NCI-H187 (cell line): ENCODE measurements at places on chromosomes 6 and 20.

DNA sequence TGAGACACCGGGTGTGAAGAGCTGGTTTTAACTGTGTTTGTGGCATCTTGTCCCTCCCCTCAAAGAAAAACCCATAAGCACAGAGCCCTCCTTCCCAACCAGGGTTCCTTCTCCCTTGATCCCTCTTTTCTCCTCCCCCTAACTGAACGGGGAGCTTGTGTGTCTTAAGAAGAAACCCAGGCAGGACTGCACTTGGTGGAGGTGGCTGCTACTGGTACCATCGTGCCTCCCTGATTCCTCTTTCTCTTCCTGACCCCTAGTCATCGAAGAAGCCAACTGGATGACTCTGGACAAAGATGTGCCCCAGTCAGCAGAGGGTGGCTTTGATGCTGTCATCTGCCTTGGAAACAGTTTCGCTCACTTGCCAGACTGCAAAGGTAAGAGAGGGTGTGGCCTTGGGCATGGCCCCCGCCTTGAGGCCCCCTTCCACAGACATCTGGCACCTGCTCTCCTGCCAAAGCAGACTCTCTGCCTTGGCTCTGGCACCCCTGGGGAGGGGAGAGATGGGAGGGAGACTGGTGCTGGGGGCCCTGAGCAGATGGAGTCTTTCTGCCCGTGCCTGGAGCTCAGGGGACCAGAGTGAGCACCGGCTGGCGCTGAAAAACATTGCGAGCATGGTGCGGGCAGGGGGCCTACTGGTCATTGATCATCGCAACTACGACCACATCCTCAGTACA, 2.1 kb downstream of the GNMT start:
- DNase-seq: no peak

DNA sequence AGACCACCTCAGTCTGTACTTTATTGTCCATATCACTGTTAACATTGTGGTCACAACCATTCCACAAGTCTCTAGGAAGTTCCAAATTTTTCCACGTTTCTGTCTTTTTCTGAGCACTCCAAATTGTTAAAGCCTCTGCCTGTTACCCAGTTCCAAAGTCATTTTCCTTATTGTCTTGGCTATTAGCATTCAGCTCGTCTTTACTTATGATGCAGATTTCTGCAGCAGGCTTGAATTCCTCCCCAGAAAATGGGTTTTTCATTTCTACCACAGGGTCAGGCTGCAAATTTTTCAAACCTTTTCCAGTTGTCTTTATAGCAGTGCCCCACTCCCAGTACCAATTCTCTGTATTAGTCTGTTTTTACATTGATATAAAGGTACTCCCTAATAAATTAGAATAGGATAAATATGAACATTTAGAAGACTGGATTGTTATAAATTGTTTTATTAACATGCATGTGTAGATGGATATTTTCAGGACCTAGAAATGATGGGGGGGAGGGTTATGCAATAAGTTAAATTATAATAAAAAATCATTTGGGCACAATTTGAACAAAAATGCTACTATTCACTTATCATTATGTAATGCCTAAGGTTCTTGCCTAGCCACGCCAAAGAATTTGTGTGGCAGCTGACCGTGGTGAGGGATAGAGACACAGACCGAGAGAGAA, 595.3 kb upstream of the ADGRB3 start:
- no peak for DNase-seq

DNA sequence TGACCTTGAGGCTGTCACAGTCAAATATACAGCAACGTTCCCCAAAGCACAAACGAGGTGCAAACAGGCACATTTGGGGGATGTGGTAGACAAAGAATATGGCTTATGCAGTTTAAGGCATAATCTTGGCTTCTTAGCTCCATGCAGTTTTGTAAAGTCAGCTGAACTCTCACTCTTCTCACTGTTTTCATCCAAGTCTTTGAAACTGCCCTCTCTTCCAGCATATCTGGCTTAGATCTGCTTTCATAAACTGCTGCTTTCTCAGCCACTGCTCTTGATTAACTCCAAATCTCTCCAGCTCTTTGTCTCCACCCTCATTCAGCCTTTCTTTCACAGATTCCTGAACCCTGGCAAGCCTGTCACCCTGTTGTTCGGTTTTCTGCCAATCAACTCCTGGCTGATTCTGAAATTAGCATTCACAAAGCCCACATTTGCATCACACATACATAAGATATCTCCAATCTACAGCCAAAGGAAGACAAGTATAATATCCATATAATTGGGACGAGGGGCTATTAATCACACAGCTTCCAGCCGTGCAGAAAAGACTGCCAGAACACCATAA, 301.1 kb upstream of the RNF217 start:
- no peak for DNase-seq

DNA sequence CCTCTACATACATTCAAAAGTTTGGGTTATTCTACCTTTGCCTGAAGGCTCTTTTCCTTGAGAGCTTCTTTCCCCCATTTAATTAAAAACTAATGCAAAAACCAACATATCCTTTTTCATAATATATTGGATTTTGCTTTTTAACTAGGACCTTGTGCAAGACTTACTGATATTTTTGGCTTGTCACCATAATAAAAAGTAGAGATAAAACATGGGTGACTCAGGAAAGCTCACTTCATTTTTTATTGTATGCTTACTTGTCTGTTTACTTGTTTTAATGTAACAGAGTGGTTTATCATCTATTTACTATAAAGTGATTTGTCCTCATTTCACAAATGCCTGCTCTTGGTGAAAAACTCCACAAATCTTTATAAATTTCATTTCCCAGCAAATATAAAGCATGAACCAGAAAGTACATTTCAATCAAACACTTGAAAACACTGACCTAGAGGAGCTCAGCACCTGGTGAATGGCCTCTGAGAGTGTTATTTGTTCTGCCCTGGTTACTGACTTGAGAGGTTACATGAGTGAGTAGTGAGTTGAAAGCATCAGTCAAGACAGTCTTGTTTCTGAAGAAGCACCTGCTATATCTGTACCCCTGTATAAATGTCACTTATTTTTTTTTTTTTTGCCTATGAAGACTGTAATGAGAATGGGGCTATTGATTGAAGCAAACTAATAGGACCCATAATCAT, 20.8 kb downstream of the ADGRG6 start:
- peak; percentile 46 for DNase-seq

- DNase-seq: no peak
Measured at GRCh38 chr6:9173229-9173628, 737.9 kb upstream of the SLC35B3 start.

DNA sequence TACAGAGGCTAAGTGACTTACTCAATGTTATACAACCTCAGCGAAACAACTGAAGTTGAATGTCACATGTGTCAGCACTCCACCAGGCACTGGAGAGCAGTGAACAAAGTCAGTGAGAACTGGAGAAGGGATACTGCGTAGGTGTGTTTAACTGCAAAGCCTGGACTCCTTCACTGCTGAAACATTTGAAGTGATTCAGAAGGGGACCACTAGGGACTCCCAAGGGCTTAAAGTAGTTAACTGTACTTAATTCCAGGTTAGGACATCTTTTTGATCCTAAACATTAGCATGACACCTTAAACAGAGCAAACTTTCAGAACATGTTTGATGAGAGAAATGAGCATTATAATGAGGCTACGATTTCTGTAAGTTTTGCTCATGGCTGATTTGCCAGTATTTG, 45.0 kb upstream of the ZBTB24 start:
- no peak for DNase-seq

DNA sequence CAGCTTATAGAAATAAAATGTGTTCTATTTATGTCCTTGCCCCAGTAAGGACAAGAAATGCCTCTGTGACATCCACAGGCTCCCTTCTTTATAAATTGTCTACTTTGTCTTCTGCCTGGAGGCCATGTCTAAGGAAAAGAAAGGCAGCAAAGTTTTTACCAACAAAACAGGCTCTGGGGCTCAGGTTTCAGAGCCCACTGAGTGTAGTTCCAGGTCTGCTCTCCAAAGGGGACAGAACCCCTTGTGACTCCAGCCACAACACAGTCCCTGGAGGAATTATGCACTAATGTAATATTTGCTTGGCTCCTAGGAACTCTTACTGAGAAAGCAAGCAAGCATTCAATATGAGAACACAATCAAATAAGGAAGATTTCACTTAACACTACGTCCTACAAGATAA, 80.1 kb downstream of the PAK5 start:
- DNase-seq: no peak

DNA sequence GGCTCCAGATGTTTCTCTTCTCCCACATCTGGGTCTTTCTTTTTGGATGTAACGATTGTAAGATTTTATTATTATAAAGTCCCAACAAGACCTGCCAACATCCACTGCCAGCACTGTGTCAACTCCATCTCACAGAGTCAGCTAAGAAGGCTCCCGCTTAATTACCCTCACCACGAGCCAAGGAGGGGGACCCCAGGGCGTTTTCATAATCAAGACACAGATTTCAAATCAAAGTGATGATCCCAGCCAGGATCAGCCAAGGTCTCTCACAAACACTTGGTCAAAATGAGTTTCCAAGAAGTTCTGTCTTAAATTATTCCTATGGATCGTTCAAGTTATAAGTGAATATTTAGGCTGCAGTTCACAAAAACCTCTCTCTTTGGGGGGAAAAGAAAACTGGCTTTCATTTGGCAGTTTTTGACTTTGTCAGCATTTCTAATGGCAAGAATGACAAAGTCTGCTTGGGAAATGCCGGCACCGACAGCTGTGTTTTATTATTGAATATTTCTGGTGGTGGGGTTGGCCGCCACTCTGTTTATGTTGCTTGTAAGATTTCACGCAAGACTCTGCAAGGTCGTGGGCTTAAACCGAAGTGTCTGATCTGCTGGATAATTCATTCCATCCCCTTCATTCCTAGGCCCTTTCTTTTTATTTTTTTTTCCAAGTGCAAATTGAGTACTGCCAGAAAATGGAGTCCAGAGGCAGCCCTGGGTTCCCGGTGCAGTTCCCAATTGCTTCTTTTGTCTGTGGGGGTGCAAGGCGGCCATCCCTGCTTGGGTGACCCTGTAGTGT, 170.2 kb upstream of the PMEPA1 start:
- DNase-seq: no peak

GRCh38 chr20:20411836-20412235, 43.9 kb downstream of the INSM1 start:
- DNase-seq: peak; percentile 37

DNA sequence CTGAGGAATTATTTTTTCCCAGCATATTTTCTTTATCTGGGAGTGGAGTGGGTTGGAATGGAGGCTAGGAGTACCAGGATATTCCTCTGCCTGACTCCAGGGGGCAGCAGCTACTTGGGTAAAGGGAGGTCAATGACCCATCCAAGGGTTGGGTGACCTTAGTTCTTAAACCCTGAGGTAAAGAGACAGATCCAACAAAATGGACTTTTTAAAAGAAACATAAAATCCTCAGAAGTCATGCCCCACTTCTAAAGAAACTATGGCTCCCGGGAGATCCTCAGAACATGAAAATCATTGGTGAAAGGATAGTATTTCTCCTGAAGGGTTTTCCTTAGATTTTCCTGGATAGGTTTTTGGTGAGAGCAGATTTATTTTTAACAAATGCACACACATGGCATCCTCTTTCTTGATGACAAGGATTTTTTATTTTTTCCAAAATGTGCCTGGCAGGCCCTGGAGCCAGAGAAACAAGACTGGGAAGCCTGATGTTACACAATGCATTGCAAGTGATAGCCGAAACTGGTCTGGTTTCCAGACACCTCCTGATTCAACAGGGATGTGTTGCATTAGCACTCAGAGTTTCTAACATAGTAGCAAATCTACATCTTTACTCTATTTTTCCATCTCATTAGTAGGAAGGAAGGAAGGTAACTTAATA, 240.9 kb upstream of the BTBD3 start:
- no peak for DNase-seq

- DNase-seq: no peak
Measured at GRCh38 chr6:20438462-20439070, 36.9 kb downstream of the E2F3 start.

GRCh38 chr6:46203391-46204177, 32.8 kb upstream of the ENPP5 start:
- no peak for DNase-seq

GRCh38 chr6:150037526-150038201, 12.3 kb upstream of the RAET1L start:
- DNase-seq: no peak

DNA sequence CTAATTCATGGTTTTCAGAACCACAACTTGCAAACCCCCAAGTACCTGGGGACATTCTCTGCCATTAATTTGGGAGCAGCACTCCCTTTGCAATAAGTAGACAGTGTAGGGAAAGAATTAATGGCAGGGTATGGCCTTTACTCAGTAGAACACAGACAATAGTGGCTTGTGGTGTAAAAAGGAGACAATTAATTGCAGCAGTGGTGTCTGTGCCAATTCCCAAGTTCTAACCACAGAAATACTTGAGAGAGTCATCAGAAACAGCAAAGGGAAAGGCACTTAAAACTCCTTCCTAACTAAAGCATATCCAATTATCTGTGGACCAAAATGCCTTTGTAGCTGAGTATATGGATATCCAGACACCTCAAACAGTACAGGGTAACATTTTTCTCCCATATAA, 257.6 kb upstream of the POU3F2 start:
- no peak for DNase-seq

DNA sequence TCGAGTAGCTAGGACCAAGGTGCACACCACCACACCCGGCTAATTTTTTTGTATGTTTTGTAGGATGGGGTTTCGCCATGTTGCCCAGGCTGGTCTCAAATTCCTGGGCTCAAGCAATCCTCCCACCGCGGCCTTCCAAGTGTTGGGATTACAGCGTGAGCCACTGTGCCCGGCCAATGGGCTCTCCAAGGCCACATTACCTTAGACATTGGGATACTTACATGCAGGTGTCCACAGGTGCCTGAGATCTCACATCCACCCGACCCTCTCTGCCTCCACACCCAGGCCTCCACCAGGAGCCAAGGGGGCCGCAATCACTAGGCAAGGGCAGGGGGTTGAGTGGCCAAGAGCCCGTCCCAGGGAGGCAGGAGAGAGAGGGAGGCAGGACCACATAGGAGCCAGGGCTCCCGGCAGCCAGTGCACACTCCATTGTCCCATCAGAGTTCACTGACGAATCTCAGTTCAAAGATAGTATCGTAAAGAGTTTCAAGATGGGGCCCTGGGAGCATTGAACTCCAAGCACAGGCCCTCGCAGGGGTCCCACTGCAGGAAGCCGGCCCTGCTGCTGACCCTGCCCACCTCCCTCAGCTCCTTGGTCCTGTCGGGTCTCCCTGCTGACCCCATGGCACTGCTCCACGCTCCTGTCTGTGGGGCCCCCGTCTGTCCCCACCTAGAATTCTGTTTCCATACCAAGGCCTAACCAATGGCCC, 55.3 kb downstream of the SSR1 start:
- DNase-seq: no peak

DNA sequence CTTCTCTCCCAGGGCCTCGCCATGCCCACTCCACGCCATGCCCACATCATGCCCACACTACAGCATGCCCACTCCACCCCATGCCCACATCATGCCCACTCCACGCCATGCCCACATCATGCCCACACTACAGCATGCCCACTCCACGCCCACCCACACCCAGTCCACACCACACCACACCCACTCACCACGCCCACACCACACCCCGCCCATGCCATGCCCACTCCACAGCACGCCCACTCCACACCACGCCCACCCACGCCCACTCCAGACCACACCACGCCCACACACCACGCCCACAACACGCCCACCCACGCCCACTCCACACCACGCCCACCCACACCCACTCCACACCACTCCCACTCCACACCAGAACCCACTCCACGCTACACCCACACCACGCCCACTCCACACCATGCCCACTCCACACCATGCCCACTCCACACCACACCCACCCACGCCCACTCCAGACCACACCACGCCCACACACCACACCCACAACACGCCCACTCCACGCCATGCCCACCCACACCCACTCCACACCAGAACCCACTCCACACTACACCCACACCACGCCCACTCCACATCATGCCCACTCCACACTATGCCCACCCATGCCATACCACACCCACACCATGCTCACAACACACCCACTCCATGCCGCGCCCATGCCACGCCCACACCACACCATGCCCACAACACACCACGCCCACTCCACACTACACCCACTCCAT, 88.6 kb downstream of the ERMARD start:
- no peak for DNase-seq
